ENCODE measurements at places on chromosomes 5 and 9.

DNA sequence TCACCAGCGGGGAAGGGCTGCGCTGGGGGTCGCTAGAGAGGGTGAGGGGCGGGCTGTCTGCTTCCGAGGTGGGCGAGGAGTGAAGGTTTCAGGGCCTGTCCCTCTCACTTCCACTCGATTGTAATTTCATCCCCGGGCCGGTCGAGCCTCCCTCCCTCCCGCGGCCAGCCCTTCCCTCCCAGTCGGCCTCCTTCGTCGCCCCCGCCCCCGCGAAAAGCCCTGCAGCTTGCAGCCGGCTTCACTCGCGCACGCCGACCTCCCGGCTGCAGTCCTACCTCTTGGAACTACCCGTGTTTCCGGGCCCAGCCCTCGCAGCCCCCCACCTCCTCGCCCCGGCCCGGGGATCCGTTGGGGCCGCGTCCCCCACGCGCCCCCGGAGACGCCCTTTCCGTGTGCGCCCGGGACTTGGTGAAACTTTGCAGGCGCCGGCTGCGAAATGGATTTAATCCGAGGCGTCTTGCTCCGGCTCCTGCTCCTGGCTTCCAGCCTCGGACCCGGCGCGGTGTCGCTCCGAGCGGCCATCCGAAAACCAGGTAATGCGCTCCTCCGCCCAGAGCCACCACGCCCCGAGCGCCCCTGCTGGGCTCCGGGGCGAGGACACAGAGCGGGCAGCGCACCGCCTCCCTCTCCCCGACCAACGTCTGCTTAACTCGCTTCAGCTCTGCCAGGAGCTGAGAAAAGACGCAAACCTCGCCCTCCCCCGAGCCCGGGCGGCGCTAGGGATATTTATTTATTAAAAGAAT lies at the start of gene EGFLAM:
TSS of gene EGFLAM (plus strand) at position 241 of the 743 bp plus-strand sequence. CDS start at position 437, 196 bp downstream.
- DNase-seq, result no peak

DNA sequence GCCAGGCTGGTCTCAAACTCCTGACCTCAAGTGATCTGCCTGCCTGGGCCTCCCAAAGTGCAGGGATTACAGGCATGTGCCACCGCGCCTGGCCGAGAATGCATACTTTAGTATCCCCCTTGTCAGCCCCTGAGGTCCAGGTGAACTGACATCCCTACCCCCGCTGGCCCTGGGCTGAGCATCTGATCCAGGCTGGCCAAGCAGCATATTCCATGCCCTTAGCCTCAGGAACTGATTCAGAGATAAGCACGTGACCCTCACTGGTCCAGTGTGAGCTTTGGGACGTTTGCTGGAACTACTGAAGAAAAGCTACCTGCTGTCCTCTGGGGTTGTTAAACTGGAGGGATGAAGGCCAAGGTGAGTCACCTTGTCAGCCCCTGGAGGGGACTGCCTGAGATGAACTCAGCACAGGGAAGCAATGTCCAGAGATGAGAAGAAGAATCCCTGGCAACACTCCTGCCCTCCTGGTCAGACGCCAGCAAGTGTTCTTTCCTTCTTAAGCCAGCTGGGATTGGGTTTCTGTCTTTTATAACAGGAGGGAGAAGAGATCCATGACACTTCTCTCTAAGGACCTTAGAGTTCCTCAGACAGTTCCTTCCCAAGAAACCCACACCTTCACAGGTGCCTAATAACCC lies 59.1 kb upstream of the FBXW11 start:
- no peak for DNase-seq

DNA sequence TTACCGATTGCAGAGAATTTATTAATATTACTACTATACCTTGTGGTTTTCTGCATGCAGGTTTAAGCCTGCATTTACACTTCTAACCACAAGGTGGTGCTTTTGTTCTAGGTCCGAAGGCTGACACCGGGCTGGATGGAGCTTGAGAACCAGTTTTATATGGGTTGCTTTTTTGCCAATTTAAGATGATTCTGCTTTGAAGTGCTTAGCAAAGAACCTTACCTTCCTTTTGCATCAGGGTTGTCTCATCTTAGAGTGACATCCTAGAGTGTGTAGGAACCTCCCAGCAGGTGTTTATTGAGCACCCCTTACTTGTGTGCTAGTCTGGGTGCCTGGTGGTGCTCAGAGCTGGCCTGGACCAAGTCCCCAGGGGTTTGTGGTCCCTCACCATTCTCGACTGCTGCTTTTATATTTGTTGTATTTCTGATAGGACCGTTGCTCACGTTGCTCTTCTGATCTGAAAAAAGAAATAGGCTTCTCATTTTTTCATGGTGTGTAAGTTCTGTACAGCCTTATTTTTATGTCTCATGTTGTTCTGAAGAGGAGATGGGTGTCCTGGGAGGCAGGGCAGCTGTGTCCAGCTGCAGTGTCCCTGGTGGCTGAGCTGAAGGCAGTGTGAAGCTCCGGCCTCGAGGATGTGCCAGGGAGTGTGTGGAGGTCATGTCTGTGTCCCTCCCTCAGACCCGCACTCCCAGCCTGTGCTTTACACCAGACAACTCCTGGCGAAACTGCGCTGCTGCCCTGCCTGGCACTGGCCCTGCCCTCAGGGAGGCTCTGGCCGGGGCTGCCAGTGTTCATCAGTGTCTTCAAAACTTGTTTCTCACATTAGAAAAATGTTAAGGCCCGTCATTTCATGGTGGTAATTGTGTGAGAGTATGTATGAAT lies 54.3 kb downstream of the EHMT1 start:
- peak; percentile 9 for DNase-seq

- DNase-seq, result no peak
These were observed 109.6 kb upstream of the CNTLN start for GRCh38 chr9:17025281-17025680.

- DNase-seq, result no peak
These were observed 153.2 kb upstream of the EGFLAM start for GRCh38 chr5:38105231-38105570.

DNA sequence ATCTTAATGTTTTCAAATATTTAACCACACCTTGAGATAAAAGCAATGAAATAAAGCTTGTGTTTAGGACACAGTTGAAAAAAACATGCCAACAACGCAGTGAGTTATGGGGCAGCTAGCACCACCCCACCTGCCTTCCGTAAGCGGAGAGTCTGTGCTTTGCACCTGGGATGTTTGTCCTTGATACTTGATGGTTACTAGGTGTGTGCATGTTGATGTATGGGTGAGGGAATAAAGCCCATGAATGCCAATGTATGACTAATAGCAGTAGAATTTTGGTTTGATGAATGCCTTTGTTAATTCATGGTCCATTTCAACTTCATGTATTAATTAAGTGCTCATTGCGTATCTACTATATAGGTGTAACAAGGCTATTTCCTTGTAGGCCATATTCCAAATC lies 74.0 kb downstream of the PCSK5 start:
- DNase-seq, result no peak

DNA sequence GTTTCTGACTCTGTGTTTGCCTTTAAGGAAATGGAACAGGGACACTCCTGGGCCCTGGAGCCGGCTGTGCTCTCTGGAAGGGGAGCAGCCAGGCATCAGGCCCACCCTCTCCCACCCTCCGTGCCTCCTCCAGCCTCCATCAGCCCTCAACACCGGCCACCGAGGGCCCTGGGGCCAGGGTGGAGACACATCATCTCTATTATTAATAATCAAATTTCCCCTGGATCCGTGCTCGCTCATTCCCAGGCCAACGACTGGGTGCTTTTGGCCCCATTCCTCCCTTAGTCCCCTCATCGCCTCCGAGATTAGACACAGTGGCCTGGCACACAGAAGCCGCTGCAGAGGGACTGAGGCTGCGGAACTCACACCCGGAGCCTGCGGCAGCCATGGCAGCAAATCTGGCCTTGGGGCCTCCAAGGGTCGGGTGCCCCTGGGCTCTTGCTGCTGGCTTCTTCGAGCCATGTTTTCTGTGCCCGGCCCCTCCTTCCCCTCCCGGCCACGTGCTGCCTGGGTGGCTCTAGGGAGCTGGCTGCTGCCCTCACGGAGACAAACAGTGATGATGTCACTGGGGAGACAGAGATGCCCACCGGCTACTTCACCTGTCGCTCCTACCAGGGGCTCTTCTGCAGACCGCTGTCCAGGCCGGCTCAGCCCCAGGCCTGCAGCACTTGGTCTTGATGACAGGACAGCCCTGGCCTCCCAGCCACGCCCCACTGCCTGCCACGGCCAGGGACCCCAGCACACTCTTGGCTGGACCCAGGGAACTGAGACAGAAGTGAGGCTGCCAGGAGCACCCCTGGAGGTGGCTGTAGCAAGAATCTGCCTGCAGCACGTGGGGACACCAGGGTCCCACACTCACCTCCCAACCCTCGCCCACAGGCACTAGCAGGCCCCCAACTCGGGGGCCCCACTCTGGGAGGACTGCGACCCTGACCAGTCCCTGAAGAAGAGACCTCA lies 76.6 kb upstream of the PPP1R26 start:
- DNase-seq, result no peak

GRCh38 chr5:8814105-8814504 lies 731.8 kb downstream of the SEMA5A start:
- no peak for DNase-seq

DNA sequence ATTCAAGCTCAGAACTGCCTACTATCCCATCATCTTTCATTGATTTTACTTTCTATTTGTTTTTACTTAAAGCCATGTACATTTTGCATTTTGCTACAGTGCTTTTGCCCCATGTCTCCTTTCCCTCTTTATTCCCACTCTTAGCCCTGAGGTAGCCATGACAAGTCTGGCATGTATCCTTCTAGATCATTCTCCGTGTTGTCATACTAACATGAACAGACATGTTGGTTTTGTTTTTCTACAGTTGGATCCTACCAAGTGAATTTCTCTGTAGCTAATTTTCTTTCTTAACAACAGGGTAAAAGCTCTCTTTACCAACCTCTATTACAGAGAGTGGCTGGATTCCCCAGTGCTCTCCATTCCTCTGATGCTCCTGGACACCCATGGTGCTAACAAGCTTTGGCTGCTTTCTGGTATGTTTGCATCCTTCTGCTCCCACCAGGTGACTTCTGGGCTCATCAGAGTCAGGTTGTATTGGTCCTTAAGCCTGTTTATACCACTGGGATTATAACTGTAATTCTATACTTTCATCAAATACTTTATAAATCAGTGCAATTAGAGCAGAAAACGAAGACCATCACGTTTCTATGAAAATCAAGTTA lies 38.8 kb upstream of the BOD1 start:
- DNase-seq, result no peak

DNA sequence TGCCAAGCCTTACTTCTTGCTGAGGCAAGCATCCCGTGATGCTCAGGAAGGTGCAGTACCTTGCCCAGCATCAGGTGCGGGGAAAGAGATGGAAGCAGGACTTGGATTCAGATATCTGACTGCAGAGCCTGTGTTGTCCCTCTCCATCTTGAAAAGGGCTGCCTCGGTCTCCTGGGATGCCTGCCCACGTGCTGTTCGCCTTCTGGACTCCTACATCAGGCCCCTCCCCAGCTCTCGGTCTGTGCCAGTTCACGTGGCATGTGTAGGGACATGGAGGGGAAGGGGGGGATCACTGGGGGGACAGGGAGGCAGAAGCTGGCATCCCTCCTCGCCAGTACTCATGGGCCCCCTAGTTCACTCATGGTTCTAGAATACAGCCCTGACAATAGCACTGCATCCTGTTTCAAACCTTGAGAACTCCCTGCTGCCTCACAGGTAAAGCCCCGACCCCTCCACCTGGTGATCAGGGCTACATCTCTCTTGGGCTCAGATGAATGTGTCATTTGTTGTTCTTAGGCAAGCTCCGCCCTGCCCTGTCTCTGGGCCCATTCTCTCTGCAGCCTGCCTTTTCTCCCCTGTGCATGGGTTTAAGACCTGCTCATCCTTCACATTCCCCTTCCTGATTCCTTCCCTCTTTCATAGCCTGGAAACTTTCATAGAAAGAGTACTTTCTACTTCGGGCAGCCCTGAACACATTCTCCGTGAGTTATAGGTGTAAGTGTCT lies 38.9 kb upstream of the SLC25A51 start:
- no peak for DNase-seq

DNA sequence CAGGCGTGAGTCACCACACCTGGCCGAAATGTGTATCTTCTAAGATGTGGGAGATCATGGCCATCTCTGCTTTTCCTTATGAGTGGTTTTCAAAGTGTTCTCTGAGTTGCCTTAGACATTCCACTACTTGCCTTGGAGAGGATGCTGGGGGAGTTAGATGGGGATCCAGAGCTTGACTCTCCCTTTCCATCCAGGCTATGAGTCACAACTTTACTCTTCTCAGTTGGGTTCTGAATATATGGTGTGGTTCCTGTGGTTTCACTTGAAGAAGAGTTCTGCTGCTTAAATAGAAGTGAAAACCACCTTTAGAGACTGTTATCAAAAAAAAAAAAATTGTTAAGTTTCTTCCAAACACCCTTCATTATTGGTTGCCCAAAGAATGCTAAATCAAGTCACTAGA lies 217.6 kb downstream of the ZNF608 start:
- DNase-seq, result no peak

- DNase-seq, result no peak
These were observed 20.2 kb downstream of the HAVCR1 start for GRCh38 chr5:157038568-157039187.

GRCh38 chr5:147407094-147407681 lies 102.7 kb downstream of the DPYSL3 start:
- no peak for DNase-seq

GRCh38 chr5:91340532-91340931 lies 42.6 kb downstream of the ARRDC3 start:
- DNase-seq, result no peak

GRCh38 chr5:174425271-174425963 lies 299.0 kb upstream of the MSX2 start:
- no peak for DNase-seq

GRCh38 chr9:123107639-123108285 lies 74.3 kb downstream of the GPR21 start:
- DNase-seq, result no peak

- no peak for DNase-seq
These were observed 31.6 kb upstream of the N4BP3 start for GRCh38 chr5:178081571-178082243.

GRCh38 chr5:96252596-96252995 lies 180.5 kb downstream of the PCSK1 start:
- DNase-seq, result no peak

GRCh38 chr5:34622098-34622400 lies 34.1 kb upstream of the RAI14 start:
- no peak for DNase-seq

DNA sequence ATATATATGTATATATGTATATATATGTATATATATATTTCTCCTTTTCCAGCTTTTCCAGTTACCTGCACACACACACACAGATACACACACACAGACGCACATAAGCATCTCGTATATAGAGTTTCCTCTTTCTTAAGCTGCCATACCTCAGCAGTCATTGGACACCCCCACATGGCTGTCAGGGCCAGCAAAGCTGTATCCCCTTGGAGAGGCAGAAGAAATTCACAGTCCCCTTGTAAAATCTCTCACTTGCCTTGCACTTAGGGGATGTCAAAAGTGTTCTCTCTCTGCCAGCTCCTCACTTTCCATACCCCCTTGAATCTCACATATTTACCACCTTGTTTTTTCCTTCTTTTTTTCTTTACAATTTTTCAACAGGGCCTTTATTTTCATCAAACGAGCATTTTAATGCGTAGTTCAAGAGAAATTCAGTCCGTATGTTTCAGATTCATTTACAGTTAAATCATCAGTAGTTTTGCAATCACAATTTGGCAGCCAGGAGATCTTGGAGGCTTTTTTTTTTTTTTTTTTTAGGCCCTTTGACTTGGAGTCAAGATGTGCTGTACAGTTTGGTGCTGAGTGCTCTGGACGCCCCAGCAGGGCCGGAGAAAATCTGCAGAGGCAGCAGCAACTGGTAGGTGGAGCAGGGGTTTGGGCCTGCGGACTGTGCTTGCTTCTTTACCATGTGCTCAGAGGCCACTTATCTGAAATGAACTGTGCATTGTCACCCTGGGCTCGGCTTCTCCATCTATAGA lies 244.9 kb upstream of the KLF4 start:
- no peak for DNase-seq

GRCh38 chr9:20651939-20652338 lies 29.6 kb upstream of the MLLT3 start:
- no peak for DNase-seq

All from CD4-positive, alpha-beta T cell (primary cell).